ENCODE measurements at places on chromosomes 6 and 20.
A peak's percentile ranks its signal among the peaks of the same experiment; 100 is the strongest.

GRCh38 chr6:22194188-22194921 lies 102.5 kb downstream of the PRL start:
- peak; percentile 19 for DNase-seq

GRCh38 chr6:168192195-168192900 lies 113.3 kb upstream of the FRMD1 start:
- no peak for DNase-seq

GRCh38 chr6:9540126-9540525 lies 874.7 kb downstream of the TFAP2A start:
- no peak for DNase-seq

GRCh38 chr20:60080401-60080800 lies 122.2 kb downstream of the CDH26 start:
- no peak for DNase-seq

DNA sequence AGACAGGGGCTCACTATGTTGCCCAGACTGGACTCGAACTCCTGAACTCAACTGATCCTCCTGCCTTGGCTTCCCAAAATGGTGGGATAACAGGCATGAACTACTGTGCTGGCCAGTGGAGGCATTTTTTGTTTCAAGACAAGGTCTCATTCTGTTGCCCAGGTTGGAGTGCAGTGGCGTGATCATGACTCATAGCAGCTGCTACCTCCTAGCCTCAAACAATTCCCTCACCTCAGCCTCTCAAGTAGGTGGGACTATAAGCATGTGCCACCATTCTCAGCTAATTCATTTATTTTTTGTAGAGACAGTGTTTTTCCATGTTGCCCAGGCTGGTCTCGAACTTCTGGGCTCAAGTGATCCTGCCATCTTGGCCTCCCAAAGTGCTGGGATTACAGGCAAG lies 17.2 kb downstream of the ENPP3 start:
- no peak for DNase-seq

DNA sequence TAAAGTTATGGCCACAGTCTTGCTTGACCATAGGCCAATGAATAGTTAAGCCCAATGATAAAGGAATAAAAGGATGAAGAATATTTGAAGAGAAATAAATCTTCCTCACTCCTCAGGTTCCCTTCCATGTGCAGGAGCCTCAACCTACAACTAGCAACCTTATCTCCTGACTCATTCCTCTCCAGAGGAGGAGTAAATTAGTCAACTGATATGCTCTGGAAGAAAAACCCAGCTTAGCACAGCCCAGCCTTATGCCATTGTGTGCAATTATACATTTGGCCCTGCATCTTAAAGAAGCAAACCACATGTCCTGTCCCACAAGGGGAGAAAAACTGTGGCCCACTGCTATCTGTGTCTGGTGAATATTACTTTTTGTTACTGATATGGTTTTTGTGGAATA lies 82.1 kb downstream of the PHIP start:
- DNase-seq, result no peak

Data from AG04449 (cell line).